Activated naive CD4-positive, alpha-beta T cell treated with anti-CD3 and anti-CD28 coated beads for 36 hours (primary cell): ENCODE measurements at places on chromosomes 13 and 19. TPM values are rescaled to one million over a fixed set of nuclear protein-coding genes. Genes with fewer than 3 reads are reported as not detected.

Gene ZNF430
- 18.2 TPM for total RNA-seq

GRCh38 chr13:110921695-110922094 lies 6.8 kb upstream of the ANKRD10 start:
- no peak for DNase-seq

DNA sequence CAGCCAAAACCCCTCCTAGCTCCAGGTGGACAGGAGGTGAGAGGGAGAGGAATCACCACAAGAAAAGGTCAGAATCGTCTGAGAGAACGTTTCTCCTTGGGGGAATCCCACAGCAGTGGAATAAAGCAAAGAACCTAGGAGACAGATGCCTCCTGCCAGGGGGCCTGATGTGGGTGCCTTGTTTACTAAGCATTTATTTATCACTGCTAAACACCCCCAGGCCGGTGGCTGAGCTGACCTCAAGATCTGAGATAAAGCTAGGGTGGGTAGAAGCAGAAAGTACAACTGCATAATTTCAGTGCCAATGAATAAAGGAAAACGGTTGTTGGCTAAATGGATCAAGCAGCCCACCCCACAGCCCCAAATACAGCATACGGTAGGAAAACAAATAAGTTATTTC lies 33.9 kb upstream of the ATP11A start:
- DNase-seq = no peak

Gene THSD1
- 0.07 TPM for total RNA-seq

DNA sequence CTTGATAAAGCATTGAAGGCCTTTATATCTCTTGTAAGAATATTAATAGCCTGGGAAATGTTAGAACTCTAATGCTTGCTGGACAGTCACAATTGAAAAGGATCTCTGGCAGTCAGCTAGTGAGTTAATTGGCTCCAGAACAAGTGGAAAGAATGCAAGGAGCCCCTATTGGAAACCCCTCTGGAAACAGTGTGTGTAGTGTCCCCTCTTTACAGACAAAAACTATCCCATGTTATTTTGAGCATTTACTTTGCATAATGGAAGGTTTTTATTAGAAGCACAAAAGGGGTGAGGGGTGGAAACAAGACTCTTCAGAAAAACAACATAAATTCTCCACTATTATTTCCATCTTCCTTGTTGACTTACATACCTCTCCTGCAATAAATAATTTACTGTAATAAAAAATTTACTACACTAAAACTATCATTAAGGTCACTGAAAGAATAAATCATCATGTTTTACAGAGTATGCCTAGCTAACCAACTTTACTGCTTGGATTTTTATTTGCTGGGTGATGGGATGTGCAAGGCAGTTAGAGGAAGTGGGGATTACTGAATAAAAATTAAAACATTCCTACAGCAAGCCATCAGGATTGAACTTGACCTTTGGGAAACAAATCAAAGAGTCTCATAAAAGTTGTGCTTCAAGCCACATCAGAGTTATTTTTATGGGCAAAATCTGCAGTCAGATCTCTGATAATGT lies 610.4 kb downstream of the TBC1D4 start:
- DNase-seq = no peak

DNA sequence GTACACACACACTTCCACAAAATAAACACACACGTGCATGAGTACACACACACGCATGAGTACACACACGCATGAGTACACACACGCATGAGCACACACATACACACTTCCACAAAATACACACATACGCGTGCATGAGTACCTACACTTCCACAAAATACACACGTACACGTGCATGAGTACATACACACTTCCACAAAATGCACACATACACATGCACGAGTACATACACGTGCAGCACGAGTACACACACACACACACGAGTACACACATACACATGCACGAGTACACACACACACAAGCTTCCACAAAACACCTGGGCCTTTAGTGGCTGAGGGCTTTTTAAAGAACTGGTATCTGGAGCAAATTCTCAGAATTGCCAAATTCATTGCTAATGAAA lies 619.3 kb downstream of the GPC5 start:
- no peak for DNase-seq

DNA sequence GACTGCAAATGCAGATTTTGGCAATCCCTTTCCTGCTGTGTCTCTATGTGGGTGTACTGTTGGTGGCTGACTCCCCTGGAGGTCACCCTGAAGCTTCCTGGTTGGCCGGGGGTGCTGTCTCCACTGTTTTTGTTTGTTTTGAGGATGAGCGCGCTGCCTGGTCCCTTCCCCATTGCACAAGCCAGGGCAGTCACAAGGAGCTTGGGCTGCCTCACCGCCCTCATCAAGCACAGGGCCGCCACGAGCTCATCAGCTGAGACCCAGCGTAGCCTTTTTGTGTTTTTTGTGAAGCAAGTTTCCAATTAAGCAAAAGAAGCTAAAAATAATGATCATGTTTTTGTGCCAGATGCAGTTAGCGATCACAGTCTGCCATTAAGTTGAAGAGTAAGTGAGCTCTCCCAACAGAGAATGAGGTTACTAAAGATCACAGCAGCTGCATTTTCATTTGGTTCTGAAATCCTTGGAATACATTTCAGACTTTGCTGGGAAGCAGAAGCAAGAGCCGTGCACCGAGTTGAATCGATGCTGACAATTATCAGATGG lies 57.8 kb downstream of the GGACT start:
- DNase-seq = no peak

- no peak for DNase-seq
Measured at GRCh38 chr13:100129605-100130004, 40.7 kb downstream of the PCCA start.

DNA sequence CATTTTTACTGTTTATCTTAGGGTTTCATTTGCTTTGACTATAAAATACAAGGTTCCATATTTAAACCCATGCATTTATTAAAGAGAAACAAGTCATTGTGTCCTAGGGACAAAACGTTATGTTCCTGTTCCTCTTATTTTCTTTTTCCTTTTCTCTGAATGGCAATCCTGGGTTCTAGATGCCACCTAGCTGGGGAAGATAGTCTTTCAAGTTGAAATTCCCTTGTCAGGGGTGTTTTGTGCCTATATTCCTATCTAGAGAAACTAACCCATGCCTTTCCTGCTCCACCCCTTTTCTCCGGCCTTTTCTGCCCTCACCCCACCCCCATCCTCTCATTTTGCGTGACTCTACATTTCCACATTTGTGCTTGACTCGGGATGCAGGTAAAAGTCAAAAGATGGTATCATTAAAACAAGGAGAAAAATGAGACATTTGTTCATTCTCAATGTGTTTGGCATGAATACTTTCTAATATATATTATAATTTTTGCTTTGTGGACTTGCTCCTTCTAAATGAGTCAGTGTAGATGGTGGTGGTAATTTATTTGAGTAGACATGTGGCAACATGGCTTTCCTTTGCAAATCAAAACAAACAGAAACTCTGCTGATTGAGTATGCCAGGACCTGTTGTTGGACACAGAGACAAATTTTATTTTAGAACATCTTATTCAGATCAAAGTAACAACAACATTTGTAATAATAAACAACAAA lies 26.8 kb upstream of the STARD13 start:
- no peak for DNase-seq

Gene MCF2L
- total RNA-seq = 6.5 TPM

Gene MAB21L1
- not detected for total RNA-seq

Gene CAPN12
- 1.9 TPM for total RNA-seq

GRCh38 chr19:2524840-2525723 lies 49.2 kb downstream of the GADD45B start:
- no peak for DNase-seq

- no peak for DNase-seq
Measured at GRCh38 chr13:36639610-36640009, 34.2 kb upstream of the SERTM1 start.

DNA sequence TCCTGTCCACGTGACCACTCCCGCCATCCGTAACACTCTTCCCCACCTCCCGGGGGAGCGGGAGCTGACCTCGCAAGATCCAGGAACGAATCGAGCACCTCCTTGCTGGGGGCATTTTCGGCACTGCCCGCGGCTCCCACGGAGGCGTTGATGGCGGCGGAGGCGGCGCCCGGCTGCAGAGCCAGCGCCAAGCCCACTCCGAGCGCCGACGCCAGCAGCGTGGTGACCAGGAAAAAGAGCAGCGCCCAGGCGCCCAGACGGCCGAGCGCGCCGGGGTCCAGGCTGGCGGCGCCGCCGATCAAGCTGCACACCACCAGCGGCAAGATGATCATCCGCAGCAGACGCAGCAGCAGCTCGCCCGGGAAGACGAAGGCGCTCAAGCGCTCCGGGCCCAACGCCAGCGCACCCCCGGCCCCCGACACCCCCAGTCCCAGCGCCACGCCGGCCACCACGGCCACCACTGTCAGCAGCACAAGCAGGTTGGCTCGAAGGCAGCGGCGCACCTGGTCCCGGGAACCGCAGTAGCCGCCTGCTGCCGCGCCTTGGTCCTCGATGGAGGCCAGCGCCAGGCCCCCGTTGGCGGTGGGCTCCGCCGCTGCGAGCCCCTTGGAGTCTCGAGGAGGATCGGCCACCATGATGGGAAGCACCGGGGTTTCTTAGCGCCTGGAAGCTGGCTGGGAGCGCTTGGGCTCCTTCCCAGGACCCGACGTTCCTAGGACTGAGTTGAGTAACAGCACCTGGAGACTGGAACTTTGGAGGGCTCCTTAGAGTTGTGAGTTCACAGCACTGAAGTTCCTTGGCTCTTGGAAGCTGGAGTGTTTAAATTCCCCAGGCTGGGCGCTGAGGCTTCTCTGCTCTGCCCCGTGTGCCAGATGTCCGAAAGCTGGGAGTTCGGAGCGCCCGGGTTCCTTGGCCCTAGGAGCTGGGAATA lies 798 bp downstream of the SLC1A5 start:
- DNase-seq = peak; percentile 47

- no peak for DNase-seq
Measured at GRCh38 chr19:1222394-1222793, 15.4 kb downstream of the CBARP start.

GRCh38 chr13:102845289-102845629 lies 573 bp upstream of the ERCC5 start:
- no peak for DNase-seq

Gene TSSK6
- total RNA-seq = 4.5 TPM

DNA sequence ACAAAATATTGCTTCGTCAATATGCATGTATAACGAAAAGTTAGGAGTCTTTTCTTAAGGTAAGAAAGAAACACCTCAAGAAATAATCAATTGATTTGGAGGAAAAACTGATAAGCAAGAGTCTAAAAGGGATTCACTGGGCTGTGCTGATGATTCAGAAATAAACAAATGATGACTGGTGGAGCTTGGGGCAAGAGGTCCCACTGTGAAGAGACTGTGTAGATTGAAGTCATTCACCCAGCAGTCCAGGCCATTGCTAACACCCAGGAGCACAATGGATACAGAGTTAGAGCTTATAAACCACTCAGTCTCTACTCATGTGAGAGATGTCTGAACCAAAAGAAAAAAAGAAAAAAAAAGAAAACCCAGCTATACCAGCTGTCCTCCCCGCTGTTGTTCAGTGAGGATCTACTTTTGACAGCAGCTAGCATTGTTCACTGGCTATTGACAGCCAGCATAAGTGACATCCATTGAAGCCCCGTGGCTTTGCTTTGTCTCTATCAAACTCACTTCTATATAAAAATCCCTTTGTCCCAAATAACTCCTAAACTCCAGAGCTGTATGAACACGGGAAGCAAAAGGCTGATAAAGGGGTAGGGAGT lies 255.5 kb downstream of the KCTD12 start:
- DNase-seq = no peak

DNA sequence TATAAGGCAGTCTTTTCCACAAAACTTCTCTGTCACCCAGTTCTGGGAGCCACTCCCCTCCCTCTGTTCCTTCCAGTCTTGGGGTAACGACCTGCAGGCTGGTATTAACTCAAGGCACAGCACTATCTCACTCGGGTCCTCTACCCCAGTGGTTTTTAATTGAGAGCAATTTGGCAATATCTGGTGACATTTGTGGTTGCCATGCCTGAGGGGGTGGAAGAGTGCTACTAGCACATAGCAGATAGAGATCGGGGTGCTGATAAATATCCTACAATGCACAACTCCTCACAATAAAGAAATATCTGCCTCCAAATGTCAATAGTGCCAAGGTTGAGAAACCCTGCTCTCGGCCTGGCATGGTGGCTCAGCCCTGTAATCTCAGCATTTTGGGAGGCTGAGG lies 117.7 kb upstream of the ABCC4 start:
- no peak for DNase-seq

DNA sequence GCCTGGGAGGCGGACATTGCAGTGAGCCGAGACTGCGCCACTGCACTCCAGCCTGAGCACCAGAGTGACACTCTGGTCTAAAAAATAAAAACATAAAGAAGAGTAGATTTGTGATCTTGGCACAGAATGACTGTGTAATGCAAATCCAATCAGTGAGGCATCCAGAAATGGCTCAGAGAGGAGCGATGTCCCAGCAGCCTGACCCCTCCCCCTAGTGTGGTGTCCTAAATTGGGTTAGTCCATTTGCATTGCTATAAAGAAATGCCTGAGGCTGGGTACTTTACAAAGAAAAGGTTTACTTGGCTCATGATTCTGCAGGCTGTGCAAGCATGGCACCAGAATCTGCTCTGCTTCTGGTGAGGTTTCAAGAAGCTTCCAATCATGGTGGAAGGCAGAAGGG lies 59.1 kb upstream of the ZNF30 start:
- no peak for DNase-seq

DNA sequence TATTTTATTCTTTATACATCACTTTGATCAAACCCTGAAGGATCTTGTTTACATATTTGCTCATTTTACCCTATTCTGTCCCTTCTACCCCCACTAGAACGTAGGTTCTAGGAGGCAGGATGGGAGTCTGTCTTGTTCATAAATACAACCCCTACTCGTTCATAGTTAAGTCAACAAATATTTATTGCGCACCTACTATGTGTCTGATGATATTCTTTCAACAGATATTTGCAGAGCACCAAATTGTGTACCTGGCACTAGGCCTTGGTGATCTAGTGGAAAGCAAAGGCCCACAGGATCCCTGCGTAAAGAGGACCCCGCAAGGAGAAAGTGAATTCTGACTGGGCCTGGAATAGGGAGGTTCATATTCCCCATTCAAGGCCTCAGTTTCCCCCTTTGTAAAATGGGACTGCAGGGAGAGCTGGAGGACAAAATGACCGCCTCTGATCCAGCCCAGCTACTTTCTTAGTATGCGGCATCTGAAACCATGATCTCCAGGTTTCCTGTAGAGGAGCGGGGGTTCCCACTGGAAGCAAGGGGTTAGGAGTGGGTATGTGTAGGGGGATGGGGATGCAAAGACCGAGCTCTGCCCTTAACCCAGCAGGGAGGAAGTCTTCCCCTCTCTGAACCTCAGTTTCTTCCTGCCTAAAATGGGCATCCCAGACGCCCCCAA lies 534 bp upstream of the GEMIN7 start:
- no peak for DNase-seq

GRCh38 chr13:106899442-106899841 lies 331.5 kb upstream of the ARGLU1 start:
- no peak for DNase-seq

Gene GGN
- 0.26 TPM for total RNA-seq

Gene PEG3
- total RNA-seq = not detected

Gene SHISA2
- 0.69 TPM for total RNA-seq

Gene SLC25A41
- total RNA-seq = not detected

Gene FGF21
- total RNA-seq = not detected

DNA sequence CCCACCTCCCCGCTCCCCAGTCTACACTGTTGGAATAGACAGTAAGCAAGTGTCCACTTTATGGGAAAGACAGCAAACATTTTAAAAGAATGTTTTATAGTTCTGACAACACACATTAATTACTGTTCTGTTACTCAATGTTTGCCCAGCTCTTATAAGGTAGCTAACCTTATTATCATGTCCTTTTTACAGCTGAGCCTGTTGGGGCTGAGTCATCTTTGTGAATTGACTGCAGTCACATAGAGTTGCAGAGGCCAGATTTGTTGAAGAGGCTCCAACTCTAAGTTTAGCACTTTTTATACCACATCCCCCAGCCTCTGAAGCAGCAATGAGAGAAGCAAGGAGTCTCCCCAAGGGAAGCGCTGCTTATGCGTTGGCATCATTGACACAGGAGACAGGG lies 76.2 kb downstream of the C13orf42 start:
- no peak for DNase-seq

Gene DPF1
- total RNA-seq = 0.77 TPM
